Left ventricle myocardium inferior (tissue), 1 donor: ENCODE measurements at places on chromosomes 7 and 10. TPM values are rescaled to one million over a fixed set of nuclear protein-coding genes. Genes with fewer than 3 reads are reported as not detected.

The ACTL6B gene
- total RNA-seq: not detected

The SEPHS1 gene
- 26.0 TPM for total RNA-seq

The GHRHR gene
- not detected for total RNA-seq

GRCh38 chr7:35848725-35849124 lies 47.9 kb downstream of the SEPTIN7 start:
- DNase-seq: no peak

- no peak for DNase-seq
Measured at GRCh38 chr10:3203972-3204371, 31.4 kb upstream of the PITRM1 start.

GRCh38 chr10:24209432-24209771 lies 464 bp downstream of the KIAA1217 start:
- no peak for DNase-seq
